ENCODE measurements at places on chromosomes 1 and 21.

GRCh38 chr21:35400233-35400939 is 351.3 kb upstream of the RUNX1 start:
- DNase-seq = no peak

GRCh38 chr21:44567481-44568171 is 5.9 kb upstream of the KRTAP10-4 start:
- no peak for DNase-seq

GRCh38 chr1:226983247-226983991 is 43.3 kb downstream of the COQ8A start:
- no peak for DNase-seq

DNA sequence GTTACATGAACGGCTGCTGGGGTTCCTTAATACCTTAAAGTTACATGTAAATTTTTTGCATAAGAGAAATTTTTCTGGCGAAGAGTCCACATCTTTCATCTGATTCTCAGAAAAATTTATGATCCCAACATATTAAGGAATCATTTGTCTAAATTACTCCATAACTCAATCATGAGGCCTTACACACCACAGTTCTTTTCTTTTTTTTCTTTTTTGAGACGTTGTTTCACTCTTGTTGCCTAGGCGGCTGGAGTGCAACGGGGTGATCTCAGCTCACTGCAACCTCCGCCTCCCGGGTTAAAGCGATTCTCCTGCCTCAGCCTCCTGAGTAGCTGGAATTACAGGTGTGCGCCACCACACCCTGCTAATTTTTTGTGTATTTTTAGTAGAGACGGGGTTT is 2.1 kb upstream of the S100A11 start:
- no peak for DNase-seq

DNA sequence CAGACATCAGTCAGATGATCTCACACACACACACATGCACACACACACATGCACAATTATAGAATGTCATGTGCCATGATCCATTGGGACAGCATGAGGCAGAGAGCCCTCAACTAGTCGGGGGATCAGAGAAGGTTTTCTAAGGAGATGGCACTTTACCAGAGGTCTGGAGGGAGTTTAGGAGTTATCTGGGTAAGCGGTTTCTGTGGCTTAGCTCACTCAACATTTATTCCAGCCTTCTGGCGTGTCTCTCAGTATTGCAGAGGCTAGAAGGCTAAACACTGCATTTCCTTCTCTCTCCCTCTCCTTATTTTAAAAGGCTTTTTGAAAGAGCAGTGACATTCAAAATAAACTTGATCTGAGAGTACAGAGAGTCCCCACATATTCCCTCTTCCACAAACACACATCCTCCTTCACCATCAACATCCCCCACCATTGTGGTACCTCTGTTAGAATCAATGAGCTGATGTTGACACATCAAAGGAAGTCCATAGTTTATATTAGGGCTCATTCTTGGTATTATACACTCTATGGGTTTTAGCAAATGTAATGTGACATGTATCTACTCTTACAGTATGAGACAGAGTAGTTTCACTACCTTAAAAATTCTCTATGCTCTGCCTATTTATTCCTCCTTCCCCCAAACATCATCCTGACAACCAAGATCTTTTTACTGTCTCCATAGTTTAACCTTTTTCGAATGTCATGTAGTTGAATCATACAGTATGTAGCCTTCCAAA is 9.0 kb upstream of the PLA2G2A start:
- DNase-seq = no peak

DNA sequence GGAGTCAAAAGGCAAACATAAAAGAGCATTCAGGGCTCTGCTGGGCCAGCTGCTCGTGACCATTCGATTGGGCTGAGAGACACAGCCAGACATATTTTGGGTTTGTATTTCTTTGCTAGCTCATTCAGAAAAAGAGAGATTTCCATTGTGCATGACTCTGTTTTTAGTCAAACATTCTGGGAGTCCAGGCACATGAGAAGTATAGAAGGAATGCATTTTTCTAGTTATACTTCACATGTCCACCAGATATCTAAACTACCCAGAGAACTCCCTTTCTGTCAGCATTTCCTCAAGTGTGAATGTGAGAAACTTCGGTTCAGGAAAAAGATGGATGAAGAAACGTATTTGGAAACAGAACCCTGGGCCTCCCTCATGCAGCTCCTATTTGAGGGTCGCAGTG is 6.3 kb upstream of the KCNE1 start:
- DNase-seq = no peak

- peak; percentile 43 for DNase-seq
These were observed 30.0 kb upstream of the SGIP1 start for GRCh38 chr1:66503841-66504470.

GRCh38 chr21:45224189-45224938 is 63.3 kb downstream of the POFUT2 start:
- no peak for DNase-seq
